ENCODE measurements at places on chromosomes 4 and X.
A peak's percentile ranks its signal among the peaks of the same experiment; 100 is the strongest.

DNA sequence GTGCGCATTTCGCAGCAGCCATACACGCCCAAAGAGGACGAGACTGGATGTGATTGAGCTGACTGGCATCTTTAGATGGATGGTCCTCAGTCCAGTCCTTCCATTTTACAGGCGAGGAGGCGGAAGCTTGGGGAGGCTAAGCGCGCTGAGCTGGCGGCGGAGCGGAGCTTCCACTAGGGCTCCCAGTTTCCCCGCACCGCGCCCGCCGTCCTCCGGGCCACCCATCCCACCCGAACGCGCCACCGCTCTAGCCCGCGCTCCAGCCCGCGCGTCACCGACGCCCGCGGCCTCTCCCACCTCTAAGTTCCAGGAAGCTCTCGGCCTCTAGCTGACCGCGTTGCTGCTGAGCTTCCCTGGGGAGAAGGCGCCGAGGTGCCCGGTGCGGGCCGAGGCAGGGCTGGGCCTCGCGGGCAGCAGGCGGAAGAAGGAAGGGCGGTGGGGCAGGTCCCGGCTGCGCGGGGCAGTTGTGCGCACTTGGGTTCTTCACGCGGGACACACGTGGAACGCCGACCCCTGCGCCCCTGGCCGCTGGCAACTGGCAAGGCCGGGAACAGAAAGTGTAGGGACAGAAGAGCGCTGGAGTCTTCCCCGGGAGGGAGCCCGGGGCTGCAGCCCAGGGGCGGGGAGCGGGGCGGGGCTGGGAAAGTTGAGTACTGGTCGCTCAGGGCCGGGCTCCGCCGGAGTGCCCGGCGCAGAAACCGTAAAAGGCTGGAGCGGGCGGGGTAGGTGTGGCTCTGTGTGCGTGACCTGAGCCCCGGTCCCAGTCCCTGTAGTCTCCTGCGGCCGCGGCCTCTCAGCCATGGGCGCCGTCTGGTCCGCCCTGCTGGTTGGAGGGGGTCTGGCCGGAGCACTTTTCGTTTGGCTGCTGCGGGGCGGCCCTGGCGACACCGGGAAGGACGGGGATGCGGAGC lies at the start of gene STBD1:
Gene STBD1 (plus strand): TSS at position 763 of the 911 bp plus-strand sequence. CDS start 37 bp downstream, at position 800.
- DNase-seq = peak; percentile 15

- no peak for DNase-seq
Observed at GRCh38 chrX:113136836-113137235, 296.2 kb upstream of the AMOT start.

DNA sequence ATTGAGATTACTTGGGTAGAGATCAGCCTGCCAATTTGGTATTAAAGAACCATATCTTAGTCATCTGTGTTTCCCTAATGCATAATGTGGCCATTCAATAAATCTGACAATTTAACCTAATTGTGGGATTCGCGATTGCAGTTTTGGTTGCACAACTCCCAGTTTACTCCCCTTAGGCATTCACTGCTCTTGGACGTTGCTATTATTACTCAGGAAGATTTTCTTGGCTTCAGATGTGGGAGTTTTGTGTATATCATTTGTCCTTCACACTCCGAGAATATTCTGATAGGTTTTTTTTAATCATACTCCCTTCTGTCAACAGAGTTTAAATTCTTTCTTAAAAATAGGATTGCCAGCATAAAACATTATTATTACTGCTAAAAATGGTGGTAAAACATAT lies 22.0 kb upstream of the TRPC3 start:
- no peak for DNase-seq

- no peak for DNase-seq
Observed at GRCh38 chr4:64756016-64756415, 346.8 kb upstream of the TECRL start.

DNA sequence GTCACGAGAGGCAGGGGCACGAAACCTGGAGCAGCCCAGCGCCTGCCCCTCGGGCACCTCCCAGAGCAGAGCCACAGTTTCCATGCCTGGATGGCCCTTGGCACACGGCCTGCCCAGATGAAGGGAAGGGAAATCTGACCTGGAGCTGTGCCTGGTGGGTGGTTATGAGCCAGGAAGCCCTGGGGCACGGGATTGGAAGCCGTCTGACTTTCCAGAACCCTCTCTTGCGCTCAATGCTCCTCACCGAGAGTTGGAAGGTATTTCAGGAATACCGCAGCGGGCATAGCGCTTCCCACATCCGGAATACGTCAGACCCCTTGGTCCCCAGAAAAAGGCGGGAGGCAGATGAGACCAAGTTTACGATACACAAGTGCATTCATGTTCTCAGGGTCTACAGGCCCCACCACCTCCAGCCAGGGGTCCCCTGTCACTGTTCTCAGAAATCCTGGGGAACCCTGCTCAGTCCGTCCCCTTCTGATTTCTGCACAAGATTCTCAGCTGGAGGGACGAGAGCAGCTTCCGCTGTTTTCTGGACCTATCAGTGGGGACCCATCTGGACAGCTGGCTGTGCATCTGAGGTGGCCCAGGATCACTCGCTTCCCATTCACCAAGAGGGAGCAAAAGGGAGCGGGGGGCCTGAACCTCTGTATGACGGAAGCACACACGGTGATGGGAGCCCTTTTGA lies 172.9 kb downstream of the AFAP1 start:
- no peak for DNase-seq
